T-cell (primary cell): ENCODE measurements at places on chromosomes 5 and 9. TPM values are rescaled to one million over a fixed set of nuclear protein-coding genes. Genes with fewer than 3 reads are reported as not detected.
A peak's percentile ranks its signal among the peaks of the same experiment; 100 is the strongest.

GRCh38 chr5:159330131-159330800 is at the start of gene IL12B:
IL12B (minus strand) TSS chr5:159330487; CDS start chr5:159326782, 3,705 bp downstream.
- H3K4me1 ChIP-seq, result peaks cover 13% of the 10 kb centered on the region
- H3K27ac ChIP-seq, result no peak within 1 kb of the TSS
- peak within 1 kb of the TSS; percentile 52 for H3K4me3 ChIP-seq
- no peak for DNase-seq
- no peaks in the 10 kb centered on the region for H3K36me3 ChIP-seq

DNA sequence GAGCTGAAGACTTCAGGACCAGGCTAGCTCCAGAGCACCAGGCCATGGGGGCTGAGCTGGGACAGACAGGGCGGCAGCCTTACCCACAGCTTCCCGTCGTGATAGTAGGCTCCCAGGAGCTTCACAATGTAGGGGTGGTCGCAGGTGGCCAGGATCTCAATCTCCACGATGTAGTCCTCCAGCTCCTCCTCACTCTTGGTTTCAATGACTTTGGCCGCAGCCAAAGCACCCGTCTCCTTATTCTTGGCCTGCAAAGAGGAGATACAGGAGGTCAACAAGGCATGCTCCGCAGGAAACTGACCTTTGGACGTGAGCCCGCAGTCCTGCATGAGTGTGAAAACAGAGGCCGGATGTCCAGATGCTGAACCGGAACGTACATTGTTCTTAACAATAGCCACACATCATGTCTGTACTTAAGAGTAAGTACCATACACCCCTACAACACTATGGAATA is 31.5 kb downstream of the STK10 start:
- DNase-seq, result no peak
- no peak overlapping the region for H3K27ac ChIP-seq
- H3K36me3 ChIP-seq, result peaks cover 3% of the 10 kb centered on the region

DNA sequence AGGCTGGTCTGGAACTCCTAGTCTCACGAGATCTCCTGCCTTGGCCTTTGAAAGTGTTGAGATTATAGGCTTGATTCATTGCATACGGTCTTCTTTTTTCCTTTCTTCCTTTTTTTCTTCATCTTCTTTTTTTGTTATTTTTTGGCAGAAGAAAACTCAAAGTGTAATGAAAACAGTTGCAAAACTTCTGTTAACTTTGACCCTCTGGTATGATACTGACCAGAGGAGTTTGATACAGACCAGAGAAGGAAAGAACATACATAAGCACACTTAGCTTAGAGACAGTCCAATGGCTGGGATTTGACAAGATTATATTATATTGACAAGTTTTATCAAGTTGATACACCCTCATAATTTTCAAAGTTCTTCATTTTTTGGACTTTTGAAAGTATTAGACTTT is 181.2 kb downstream of the NFIB start:
- H3K4me3 ChIP-seq, result no peak overlapping the region
- no peaks in the 10 kb centered on the region for H3K27me3 ChIP-seq
- H3K27ac ChIP-seq, result no peak overlapping the region

GRCh38 chr5:10744681-10745080 is 16.4 kb downstream of the DAP start:
- H3K27ac ChIP-seq, result no peak overlapping the region
- no peaks in the 10 kb centered on the region for H3K27me3 ChIP-seq
- H3K4me3 ChIP-seq, result no peak overlapping the region
- H3K36me3 ChIP-seq, result peaks cover 49% of the 10 kb centered on the region

GRCh38 chr9:78640728-78641127 is 343.8 kb downstream of the PSAT1 start:
- DNase-seq, result no peak
- H3K36me3 ChIP-seq, result no peaks in the 10 kb centered on the region
- no peaks in the 10 kb centered on the region for H3K4me1 ChIP-seq

GRCh38 chr5:141656396-141656795 is 5.2 kb upstream of the FCHSD1 start:
- H3K27me3 ChIP-seq, result no peaks in the 10 kb centered on the region
- H3K4me3 ChIP-seq, result no peak overlapping the region
- no peaks in the 10 kb centered on the region for H3K4me1 ChIP-seq
- H3K27ac ChIP-seq, result no peak overlapping the region
- DNase-seq, result no peak

DNA sequence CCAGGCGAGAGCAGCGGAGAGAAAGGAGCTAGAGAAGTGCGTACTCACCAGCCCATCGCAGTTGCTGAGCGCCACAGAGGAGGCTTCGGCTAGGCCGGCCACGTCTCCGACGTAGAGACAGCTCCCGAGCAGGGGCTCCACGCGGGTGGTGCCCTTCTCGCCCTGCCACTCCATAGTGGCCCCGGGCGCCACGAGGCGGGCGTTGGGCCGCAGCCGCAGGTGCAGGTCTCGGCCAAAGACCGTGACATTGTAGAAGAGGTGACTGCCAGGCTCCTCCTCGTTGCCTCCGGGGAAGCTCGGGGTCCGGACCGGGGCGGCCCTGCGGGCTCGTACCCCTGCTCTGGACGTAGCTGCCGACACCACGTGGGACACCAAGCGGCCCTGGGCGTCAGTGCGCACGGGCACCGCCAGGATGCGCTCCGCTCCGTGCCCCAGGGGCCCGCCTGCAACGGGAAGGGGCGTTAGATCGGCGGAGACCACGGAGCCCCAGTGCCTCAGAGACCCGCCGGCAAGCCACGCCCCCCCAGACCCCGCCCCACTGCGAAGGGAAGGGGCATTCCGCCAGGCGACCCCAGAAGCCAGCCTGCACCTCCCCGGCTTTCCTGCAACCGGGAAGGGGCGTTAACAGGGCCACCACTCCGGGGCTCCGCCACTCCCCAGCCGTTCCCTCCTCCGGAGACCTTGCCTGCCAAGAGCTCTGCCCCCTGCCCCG is 1.4 kb downstream of the ADAMTS2 start:
- no peaks in the 10 kb centered on the region for H3K36me3 ChIP-seq
- H3K27me3 ChIP-seq, result peaks cover 71% of the 10 kb centered on the region
- no peak overlapping the region for H3K4me3 ChIP-seq
- DNase-seq, result no peak
- H3K27ac ChIP-seq, result no peak overlapping the region
- peaks cover 11% of the 10 kb centered on the region for H3K4me1 ChIP-seq

GRCh38 chr5:178351221-178352034 is 118.8 kb upstream of the PHYKPL start:
- peaks cover 2% of the 10 kb centered on the region for H3K4me1 ChIP-seq
- no peak overlapping the region for H3K27ac ChIP-seq
- DNase-seq, result no peak
- H3K27me3 ChIP-seq, result peaks cover 24% of the 10 kb centered on the region

CCNO gene
- 0.20 TPM for total RNA-seq

DNA sequence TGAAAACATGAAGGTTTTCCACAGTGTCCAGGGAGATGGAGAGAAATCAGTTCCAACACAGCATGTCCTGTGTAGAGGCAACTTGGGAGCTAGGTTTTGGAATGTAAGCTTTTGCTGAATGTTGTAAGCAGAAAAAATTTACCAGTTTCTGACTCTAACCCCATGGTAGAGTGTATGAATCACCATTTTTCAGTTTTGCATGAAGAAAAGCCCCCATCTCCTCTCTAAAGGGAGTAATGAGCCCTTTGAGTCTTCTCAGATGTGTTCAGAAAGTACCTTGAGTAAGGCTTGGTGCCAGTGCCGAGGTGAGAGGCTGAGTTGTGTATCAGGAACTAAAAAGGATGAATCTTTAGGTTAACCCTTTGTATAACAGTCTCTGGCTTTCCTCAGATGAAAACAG is 96.2 kb downstream of the ADRB2 start:
- no peak overlapping the region for H3K4me3 ChIP-seq
- no peaks in the 10 kb centered on the region for H3K4me1 ChIP-seq
- no peak for DNase-seq
- no peaks in the 10 kb centered on the region for H3K36me3 ChIP-seq

DNA sequence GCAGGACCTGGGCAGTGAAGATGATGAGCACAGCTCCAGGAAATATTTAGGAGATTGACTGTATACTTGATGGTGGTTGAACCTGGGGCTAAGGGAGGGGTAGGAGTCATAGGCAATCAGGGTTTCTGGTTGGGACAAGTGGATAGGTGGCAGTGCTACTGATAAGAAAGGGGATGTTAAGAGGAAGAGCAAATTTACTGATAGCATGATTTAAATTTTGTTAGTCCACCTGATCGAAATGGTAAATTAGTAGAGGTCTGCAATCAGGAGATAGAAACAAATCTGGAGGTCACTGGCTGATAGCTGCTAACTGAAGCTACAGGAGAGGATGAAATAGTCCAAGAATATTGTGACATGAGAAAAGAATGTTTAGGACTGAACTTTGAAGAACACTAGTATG is 5.7 kb upstream of the C5orf34 start:
- peaks cover 2% of the 10 kb centered on the region for H3K4me1 ChIP-seq
- H3K36me3 ChIP-seq, result peaks cover 6% of the 10 kb centered on the region
- no peak for DNase-seq
- H3K27me3 ChIP-seq, result no peaks in the 10 kb centered on the region
- H3K27ac ChIP-seq, result no peak overlapping the region

DNA sequence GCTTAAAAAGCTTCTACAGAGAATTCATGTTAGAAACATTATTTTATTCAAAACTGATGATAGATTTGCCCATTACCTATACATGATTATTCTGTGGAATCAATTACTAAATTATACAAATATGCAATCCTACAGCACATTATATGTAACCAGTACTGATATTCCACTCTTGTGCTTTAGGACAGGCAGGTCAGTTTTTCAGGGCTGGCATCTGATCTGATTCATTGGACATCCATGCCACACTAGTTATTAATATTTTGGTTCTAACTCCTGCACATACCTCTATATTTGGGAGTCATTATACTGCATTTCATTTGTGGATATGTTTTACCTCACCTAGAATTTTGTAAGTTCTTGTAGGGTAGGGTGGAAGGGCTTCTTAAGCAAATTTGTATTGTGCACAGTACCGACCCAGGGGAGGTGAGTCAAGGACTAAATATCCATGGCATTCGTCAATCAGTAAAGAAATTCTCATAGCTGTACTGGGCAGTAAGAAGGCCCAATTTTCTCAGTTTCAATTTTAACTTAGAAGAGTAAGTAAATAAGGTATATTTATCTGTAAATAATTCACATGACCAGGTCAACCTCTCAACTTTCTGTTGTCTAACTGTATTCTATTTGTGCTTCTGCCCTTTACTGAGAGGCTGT is 33.5 kb downstream of the ELOVL7 start:
- no peak overlapping the region for H3K27ac ChIP-seq
- H3K4me1 ChIP-seq, result no peaks in the 10 kb centered on the region
- DNase-seq, result no peak
- no peaks in the 10 kb centered on the region for H3K36me3 ChIP-seq
- H3K4me3 ChIP-seq, result no peak overlapping the region
- H3K27me3 ChIP-seq, result no peaks in the 10 kb centered on the region

DNA sequence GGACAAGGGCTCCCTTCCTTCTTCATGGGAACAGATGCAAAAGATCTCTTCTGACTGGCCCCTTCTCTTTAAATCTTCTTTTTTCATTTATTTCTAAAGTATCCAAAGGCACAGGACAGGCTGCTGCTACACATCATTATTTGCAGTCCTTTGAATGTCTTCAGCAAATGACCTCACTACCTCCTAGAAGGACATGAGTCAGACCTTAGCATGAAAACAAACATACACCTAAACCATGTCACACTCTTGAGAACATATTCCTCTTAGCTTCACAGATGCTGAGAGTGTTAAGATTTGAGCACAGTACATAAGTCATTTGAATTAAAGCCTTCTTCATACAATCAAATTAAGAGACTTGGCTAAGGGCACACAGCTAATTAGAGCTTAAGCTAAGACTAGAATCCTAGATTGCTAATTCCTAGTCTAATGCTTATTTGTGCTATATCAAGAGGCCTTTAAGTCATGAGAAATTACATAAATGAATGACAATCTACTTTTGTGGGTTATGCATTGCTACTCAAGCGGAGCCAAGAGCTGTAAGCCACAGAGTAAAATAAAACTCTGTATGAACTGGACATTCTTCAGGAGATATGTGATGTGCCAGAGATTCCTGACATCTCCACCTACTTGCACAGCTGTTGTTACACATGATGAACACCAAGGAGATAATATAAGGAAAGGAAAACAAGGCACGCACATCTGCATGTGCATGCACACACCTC is 109.1 kb upstream of the PTGER4 start:
- no peaks in the 10 kb centered on the region for H3K36me3 ChIP-seq
- no peaks in the 10 kb centered on the region for H3K27me3 ChIP-seq
- H3K4me1 ChIP-seq, result no peaks in the 10 kb centered on the region
- no peak overlapping the region for H3K27ac ChIP-seq
- no peak for DNase-seq

- no peaks in the 10 kb centered on the region for H3K36me3 ChIP-seq
- DNase-seq, result no peak
- H3K27ac ChIP-seq, result no peak overlapping the region
- H3K27me3 ChIP-seq, result no peaks in the 10 kb centered on the region
- no peak overlapping the region for H3K4me3 ChIP-seq
- H3K4me1 ChIP-seq, result no peaks in the 10 kb centered on the region
Observed at GRCh38 chr5:14347522-14347921, 204.4 kb downstream of the TRIO start.

GRCh38 chr5:62289813-62290212 is 16.2 kb upstream of the KIF2A start:
- H3K27me3 ChIP-seq, result no peaks in the 10 kb centered on the region
- H3K36me3 ChIP-seq, result no peaks in the 10 kb centered on the region
- no peak overlapping the region for H3K27ac ChIP-seq
- H3K4me3 ChIP-seq, result no peak overlapping the region
- peaks cover 31% of the 10 kb centered on the region for H3K4me1 ChIP-seq

DNA sequence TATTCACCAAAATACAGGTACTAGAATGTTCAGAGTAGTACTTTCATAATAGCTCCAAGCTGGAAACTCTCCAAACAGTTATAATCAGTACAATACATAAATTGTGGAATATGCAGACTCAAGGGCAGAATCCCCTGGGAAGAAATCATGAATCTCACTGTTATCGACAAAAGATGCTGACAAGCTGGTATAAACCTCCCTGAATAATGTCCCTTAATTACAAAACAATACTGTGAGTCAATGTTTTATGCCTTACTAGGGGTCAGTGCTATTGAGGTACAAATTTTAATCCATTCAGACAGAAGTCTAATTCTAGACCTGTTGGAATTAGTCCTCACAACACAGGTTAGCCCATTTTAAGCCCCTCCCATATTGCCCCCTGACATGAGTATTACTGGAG is 532.3 kb downstream of the DTWD2 start:
- H3K36me3 ChIP-seq, result no peaks in the 10 kb centered on the region
- no peak for DNase-seq
- H3K4me1 ChIP-seq, result no peaks in the 10 kb centered on the region
- no peak overlapping the region for H3K4me3 ChIP-seq

GAPT gene
- 0.85 TPM for total RNA-seq

DNA sequence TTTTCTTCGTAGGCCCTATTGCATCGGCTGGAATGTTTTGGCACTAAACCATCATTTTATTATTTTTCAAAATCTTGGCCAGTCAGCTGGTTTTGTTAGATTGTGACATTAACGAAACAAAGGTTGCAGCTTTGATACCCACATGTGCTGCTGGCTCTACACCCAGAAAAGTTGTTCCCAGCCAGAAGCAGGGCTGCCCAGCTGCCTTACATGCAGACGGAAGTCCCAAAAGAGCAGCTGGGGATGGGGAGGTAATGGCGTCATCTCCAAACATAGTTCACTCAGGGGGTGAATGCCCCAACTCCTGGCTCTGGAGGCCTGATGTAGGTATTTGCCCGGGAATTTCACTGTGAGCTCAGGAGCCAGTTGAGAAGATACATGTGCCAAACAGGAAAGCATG is 23.3 kb downstream of the TMEM171 start:
- no peaks in the 10 kb centered on the region for H3K4me1 ChIP-seq
- H3K27ac ChIP-seq, result no peak overlapping the region
- no peak overlapping the region for H3K4me3 ChIP-seq
- H3K27me3 ChIP-seq, result peaks cover 23% of the 10 kb centered on the region
- H3K36me3 ChIP-seq, result no peaks in the 10 kb centered on the region

- H3K4me3 ChIP-seq, result no peak overlapping the region
- no peak overlapping the region for H3K27ac ChIP-seq
- DNase-seq, result no peak
- H3K27me3 ChIP-seq, result no peaks in the 10 kb centered on the region
- no peaks in the 10 kb centered on the region for H3K36me3 ChIP-seq
- H3K4me1 ChIP-seq, result no peaks in the 10 kb centered on the region
Observed at GRCh38 chr5:133123297-133123696, 71.5 kb downstream of the HSPA4 start.
